ENCODE measurements at places on chromosomes 13 and 19. TPM values are rescaled to one million over a fixed set of nuclear protein-coding genes. Genes with fewer than 3 reads are reported as not detected.

Gene C5AR1
- 0.98 TPM for total RNA-seq

Gene CEACAM3
- not detected for total RNA-seq

DNA sequence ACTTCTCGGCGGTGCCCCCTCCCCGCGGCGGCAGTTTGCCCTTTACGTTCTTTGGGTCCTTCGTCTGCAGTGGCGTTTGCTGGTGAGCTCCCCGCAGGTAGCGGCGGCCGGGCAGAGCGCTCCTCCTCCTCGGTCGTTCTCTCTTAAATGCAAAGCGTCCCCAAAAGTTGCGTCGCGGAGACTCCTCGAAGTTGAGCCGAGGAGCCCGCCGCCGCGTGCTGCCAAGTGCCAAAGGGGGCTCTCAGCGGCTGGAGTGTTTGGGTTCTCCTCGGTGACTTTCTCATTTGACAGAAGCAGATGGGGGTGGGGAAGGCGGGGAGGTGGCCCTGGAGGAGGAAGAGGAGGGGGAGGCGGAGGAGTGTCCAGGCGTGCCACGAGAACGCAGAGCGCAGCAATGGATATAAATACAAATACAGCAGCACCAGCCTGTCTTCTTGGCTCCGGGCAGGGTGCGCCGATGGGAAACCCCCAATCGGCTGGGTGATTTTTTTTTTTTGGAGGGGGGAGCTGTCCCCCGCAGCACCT is at the start of gene SOX21:
Gene SOX21, minus strand, starts transcription at position 259 of the 525 bp plus-strand sequence. CDS start 496 bp downstream, outside the sequence.
- no peaks in the 10 kb centered on the region for H3K36me3 ChIP-seq
- DNase-seq: peak; percentile 41
- peaks cover 16% of the 10 kb centered on the region for H3K4me1 ChIP-seq
- H3K27me3 ChIP-seq: peaks cover 87% of the 10 kb centered on the region

GRCh38 chr19:39237200-39238184 is 7.3 kb downstream of the IFNL3 start:
- H3K4me3 ChIP-seq: no peak overlapping the region
- no peak overlapping the region for H3K27ac ChIP-seq
- H3K4me1 ChIP-seq: peaks cover 6% of the 10 kb centered on the region
- peaks cover 32% of the 10 kb centered on the region for H3K27me3 ChIP-seq
- no peaks in the 10 kb centered on the region for H3K36me3 ChIP-seq
